Endothelial cell (in vitro differentiated cells): ENCODE measurements at places on chromosomes 12 and 14. TPM values are rescaled to one million over a fixed set of nuclear protein-coding genes. Genes with fewer than 3 reads are reported as not detected.

The ACSS3 gene
- total RNA-seq: 18.7 TPM

The TAS2R9 gene
- total RNA-seq: not detected

The ACTR10 gene
- total RNA-seq: 50.2 TPM

DNA sequence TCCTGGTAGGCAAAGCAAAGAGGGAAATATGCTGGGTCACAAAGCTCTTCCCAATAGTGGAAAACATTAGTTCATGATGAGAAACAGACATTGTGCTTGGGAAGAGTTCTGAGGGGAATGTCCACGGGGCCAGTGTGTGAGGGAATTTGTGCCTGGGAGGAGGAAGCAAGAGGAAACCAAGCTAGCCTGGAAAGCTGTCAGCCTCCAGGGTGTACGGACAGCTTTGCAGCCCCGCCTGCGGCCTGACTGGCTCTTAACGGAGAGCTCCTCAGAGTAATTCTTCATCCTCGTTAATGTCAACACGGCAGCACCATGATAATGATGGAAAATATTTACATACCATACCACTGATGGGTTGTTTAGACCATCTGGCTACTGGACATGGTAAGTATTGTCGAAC is 32.4 kb downstream of the PITPNM2 start:
- DNase-seq: no peak

The MYL2 gene
- not detected for total RNA-seq

The KRT79 gene
- total RNA-seq: not detected

DNA sequence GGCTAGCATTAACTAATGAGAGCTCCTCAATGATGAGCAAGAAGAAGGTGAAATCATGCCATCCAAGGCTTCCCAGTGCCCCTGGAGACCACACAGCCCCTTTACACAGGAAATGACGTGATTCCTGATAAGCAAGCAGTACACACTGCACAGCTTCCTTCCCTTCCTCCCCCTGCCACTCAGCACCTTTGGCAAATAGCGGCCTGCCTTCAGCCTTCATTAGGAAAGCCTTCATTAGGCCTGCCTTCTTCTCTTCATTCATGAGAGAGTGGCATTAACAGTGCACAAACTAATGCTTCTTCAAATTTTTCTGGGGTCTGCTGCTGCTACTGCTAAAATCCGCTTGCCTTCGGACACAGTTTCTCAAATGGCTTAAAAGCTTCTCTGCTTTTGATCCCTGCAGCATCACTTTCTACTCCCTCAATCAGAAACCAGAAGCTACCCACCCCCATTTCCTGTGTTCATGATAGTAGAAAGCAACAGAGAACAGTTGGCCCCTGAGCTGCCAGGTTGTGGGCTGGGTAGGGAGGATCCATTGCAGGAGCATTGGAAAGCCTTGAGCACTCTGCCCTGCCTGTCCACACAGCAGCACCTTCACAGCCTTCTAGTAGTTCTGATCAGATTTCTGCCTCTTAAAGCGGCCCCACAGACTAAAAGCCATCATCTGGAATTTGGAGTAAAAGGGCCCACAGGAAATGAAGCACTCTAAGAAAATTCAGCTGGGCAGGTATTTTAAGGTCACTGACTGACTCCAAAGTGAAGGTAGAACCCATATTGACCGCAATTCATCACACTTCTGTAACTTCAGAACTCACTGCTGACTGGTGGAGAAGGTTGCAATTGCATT is 103.8 kb upstream of the ETV6 start:
- no peak for DNase-seq

The LHX5 gene
- not detected for total RNA-seq

The FOXG1 gene
- 1.8 TPM for total RNA-seq

- no peak for DNase-seq
Observed at GRCh38 chr14:24243336-24243836, 963 bp upstream of the TINF2 start.

The CABP1 gene
- not detected for total RNA-seq

The BHLHE41 gene
- total RNA-seq: 4.0 TPM

GRCh38 chr14:66596241-66596985 is 88.5 kb downstream of the GPHN start:
- DNase-seq: no peak

DNA sequence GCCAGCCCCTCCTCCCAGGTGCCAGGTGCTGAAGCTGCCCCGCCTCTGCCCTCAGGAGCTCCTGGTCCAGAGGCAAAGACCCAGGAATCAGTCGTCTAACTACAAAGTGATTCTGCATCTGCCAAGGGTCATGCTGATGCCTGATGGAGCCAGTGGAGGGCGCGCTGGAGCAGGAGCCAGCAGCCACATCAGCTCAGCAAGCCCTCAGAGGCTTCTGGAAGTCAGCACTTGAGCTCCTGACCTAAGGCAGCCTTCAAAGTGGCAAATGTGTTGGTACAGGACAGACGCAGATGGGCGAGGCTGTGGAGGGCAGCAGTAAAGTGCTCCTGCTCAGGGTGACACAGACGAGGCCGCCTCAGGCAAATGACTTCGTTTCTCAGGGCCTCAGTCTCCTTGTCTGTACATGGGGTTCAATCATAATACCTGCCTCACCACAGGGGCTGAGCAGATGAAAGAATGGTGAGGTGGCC is 10.9 kb downstream of the C12orf43 start:
- DNase-seq: peak; percentile 78

- no peak for DNase-seq
Observed at GRCh38 chr14:92965281-92965680, 42.3 kb downstream of the CHGA start.

DNA sequence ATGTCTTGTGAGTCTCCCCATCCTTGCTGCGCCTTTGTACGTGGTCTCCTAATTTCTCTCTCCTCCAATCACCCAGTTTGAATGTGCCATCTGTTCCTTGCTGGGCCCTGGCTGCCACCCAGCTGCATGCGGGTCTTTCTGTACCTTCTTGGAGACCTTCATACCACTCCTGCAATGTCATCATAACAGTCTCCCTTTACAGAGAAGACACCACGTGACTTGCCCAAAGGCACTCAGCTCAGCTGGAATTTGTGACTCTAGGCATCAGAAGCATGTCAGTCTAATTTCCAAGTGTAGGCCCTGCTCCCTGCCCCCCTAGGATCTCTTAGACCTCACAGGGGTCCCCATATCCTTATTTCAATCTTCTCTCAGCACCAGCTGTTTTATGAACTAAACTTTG is 284.2 kb downstream of the TTC8 start:
- DNase-seq: no peak

DNA sequence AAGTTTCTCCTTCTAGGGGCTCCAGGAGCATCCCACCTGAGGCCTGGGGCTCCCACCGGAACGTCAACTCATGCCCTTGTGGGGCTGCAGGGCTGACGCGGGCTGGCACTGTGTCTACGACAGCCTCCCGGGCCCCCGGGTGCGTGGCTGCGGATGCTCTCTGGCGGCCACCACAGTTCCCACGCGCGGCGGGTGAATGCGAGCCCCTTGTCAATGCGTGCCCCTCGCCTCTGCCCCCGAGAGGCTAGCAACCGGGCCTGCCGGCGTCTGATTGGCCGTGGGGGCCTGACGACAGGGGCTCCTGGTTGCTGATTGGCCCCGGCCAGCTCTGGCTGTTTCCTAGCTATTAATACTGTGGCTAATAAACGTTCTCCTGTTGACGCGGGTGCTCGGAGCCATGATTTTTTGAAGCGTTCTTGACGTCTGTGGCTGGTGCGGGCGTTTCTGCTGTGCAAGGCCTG is 1.8 kb upstream of the MEG3 start:
- DNase-seq: no peak

The SERPINA10 gene
- not detected for total RNA-seq

The PRR4 gene
- 3.7 TPM for total RNA-seq

DNA sequence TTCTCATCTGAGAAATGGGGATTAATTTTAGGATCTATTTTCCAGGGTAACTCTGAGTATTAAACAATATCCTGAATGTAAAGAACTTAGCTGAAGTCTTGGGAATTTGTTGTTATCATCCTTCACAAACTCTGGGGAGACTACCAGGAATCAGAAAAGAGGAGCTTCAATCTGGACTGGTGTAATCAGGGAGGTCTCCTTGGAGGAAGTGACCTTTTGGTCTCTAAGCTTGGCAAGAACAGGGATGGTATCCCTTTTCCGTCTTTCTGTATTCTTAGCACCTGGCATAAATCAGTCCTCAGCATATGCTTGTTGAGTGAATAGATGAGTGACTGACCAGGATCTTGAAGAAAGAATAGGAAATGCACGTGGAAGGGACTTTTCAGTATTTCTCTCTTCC is 9.3 kb upstream of the RPH3A start:
- DNase-seq: no peak

The MUCL1 gene
- 15.4 TPM for total RNA-seq
